Suppressor macrophage treated with lipopolysaccharide for 1 hour (primary cell): ENCODE measurements at places on chromosomes 6 and 20.

GRCh38 chr6:11043378-11043960, 636 bp downstream of the ELOVL2 start:
- DNase-seq, result peak; percentile 14

- no peak for DNase-seq
These were observed 15.3 kb upstream of the TBC1D32 start for GRCh38 chr6:121349596-121349995.

- DNase-seq, result peak; percentile 23
These were observed 13.1 kb downstream of the LIN28B start for GRCh38 chr6:104969785-104970581.

DNA sequence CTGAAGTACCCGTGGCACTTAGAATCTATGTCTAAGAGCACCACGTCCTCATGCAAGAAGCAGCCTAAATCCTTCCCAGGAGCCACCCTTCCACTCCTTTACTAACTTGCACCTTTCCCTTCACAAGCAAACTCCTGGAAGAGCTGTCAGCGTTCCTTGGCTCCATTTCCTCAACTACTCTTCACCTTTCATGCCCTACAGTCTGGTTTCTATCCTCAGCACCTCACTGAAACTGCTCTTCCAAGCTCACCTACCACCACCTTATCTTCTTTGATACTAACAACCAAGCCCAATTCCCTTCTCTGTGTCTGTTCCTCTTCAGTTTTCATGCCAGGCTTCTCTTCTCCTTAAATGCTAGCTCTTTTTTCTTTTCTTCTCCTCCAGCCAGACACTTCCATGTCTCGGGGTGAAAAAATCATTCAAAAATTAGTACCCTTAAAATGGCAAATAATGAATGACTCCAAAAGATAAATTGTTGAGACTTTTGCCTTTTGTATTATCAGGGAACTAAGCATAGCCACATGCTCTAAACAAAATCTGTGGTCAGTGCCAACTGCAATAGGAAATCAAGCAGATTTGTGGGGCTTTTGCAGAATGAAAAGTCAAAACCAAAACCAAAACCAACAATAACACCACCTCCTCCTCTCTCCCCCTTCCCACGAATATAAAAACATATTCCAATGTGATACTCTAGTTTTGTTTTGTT, 149.6 kb upstream of the KCNK16 start:
- DNase-seq, result no peak

GRCh38 chr6:113359155-113360140, 497.7 kb upstream of the MARCKS start:
- no peak for DNase-seq

- no peak for DNase-seq
These were observed 13.3 kb upstream of the TDRD6 start for GRCh38 chr6:46674410-46674809.

DNA sequence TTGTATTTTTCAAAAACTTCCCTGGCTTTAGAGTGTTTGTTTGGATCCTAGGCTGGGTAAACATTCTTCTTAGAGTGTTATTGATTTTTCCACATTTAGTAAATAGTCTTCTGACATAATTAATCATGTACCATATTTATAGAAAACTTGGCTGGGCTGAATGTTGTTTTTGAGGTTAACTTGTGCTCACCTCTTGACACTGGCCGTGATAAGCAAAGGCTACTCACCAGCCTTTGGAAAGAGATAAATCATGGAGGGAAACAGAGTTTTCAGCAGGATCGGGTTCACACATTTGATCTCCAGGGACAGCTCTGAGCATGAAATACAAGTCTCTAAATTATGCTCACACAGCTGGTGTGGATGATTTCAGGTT, 6.2 kb upstream of the CD93 start:
- DNase-seq, result no peak

GRCh38 chr6:50663806-50664205, 49.5 kb upstream of the TFAP2D start:
- DNase-seq, result no peak

DNA sequence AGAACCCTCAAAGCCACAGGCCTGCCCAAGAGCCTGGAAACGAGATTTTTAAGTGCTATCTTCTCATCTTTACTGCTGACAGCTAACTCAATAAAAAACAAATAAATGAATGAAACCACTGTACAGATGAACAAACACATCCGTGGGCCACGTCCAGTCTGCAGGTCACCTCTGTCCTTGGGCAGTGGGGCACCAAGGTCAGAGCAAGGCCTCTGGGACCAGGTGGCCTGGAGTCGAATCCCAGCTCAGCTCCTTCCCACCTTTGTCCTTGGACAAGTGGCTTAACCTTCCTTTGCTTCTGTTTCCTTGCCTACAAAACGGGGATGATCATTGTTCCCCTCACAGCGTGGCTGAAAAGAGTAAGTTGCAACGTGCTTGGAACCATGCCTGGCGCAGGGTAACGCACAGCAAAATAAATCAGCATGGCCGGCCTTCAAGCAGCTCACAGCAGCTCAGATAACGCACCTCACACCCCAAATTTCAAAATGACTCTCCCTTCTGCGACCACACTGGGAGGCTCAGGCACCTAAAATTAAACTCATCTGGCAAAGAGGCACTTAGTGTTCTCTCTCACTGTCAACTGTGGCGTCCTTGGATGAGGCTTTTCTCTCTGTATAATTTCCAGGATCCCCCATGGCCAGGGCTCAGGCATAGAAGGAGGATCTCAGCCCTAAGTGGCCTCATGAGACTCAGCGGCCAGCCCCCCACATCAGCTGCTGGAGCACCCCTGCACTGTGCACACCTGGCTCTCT, 35.7 kb downstream of the RRBP1 start:
- no peak for DNase-seq

DNA sequence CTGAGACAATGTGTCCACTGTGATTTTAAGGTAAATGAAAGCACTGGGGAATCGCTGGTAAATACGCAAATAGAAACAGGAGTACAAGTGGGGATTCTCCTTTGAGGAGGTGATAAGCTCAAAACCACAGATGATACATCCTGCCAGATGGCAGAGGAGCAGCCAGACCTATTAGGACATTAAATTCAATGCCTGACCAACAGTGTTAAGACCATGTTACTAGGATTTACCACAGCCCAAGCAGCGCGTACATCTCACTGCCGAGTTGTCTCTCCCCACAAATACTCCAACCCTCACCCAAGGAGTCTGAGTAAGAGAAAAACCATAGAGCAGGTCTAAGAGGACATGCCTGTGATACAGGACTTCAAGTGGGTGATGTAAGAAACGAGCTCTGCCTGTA, 68.9 kb upstream of the TULP1 start:
- no peak for DNase-seq

- peak; percentile 72 for DNase-seq
These were observed 233.9 kb downstream of the PRL start for GRCh38 chr6:22062807-22063408.

DNA sequence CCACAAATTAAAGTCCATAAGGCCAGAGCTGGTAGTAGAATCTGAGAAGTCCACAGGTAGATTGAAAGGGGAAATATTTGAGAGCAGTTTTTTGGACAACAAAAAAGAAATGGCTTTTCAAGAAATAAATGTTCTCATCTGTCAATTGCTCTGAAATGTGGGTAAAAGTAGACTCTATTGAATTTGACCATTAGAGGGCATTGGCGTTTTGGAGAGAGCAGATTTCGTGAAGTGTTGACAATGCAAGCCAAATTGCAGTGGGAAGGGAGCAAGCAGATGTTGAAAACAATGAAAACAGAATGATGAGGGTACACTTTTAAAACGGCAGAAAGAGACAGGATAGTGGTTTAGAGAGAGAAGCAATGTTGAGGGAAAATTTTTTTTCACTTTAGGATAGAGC, 149.1 kb upstream of the FAM83B start:
- DNase-seq, result no peak

- no peak for DNase-seq
These were observed 33.3 kb upstream of the PRSS16 start for GRCh38 chr6:27214126-27214601.

- DNase-seq, result no peak
These were observed 18.7 kb downstream of the MOCS3 start for GRCh38 chr20:50977066-50978021.

- peak; percentile 48 for DNase-seq
These were observed 64.2 kb upstream of the INSM1 start for GRCh38 chr20:20303742-20304141.

DNA sequence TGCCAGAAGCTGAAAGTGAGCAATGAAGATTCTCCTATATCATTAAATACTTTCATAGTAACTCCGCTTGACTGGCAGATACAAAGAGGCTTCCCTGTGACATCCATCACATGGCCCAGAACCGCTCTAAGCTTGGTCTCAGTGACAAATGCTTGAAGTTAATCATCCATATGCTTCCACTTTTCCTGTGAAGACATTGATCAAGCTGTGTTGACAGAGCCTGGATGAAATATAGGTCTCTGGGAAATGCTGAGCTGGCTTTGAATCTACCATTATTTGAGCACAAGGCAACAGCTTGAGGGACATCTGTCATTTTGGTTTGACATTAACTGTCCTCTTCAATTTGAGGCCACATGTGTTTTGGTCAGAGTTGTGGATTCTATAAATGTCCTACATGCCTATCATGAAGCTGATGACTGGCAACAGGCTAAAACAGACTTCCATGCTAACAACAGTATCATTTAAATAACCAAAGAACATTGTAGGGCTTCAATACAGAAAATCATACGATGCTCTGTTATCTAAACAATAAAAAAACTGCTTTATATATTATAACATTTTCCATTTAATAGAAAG, 402.2 kb upstream of the IRAK1BP1 start:
- no peak for DNase-seq

GRCh38 chr6:157946865-157947532, 34.7 kb upstream of the SYNJ2 start:
- DNase-seq, result no peak

- DNase-seq, result no peak
These were observed 9.6 kb downstream of the MOXD1 start for GRCh38 chr6:132391391-132392269.

- DNase-seq, result peak; percentile 45
These were observed 158.4 kb downstream of the GPX5 start for GRCh38 chr6:28683945-28684538.

GRCh38 chr6:95325916-95326315, 251.4 kb upstream of the MANEA start:
- no peak for DNase-seq

DNA sequence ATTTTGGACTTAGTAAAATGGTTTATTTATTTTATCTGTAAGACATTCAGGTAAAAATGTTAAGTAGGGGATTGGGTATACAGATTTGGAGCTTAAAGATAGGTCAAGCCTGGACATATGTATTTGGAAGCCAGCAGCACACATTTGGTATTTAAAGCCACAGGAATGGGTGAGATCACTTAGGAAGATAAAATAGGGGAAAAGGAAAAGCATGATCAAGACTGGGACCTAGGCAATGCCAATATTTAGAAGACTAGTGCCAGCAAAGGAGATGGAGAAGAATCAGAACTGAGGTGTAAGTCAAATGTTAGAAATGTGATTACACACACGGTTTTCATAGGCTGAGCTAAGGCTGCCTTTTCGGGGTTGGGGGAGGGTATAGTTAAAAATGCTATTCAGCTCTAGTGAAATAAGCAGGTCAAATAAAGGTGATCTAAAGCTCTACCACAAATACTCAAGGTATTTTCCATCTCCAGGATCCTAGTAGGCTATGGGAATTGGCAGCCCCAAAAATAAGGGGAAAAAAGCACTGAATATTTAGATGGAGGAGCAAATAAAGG, 20.6 kb downstream of the SLC2A12 start:
- DNase-seq, result no peak
